ENCODE measurements at places on chromosomes 3 and 15. TPM values are rescaled to one million over a fixed set of nuclear protein-coding genes. Genes with fewer than 3 reads are reported as not detected.

NSUN3 gene
- 15.5 TPM for total RNA-seq

A4GNT gene
- total RNA-seq = not detected

CCR8 gene
- not detected for total RNA-seq

MGA gene
- total RNA-seq = 27.7 TPM

LYZL4 gene
- total RNA-seq = not detected

CHST13 gene
- total RNA-seq = not detected

SOX2 gene
- total RNA-seq = not detected

DUT gene
- total RNA-seq = 45.3 TPM

MESP1 gene
- under 0.01 TPM for total RNA-seq

NEO1 gene
- 38.3 TPM for total RNA-seq

CADM2 gene
- 0.32 TPM for total RNA-seq

SCN11A gene
- total RNA-seq = under 0.01 TPM

CCR5 gene
- not detected for total RNA-seq

P3H2 gene
- 51.8 TPM for total RNA-seq

ALDH1L1 gene
- total RNA-seq = 3.9 TPM

EIF4E3 gene
- 0.64 TPM for total RNA-seq

ERICH6 gene
- 0.43 TPM for total RNA-seq

MCTP2 gene
- 2.2 TPM for total RNA-seq

LTF gene
- not detected for total RNA-seq

SPSB4 gene
- not detected for total RNA-seq

ACOX2 gene
- total RNA-seq = 12.1 TPM

PRSS50 gene
- total RNA-seq = not detected

PTX3 gene
- total RNA-seq = 22.5 TPM

ANKDD1A gene
- 3.9 TPM for total RNA-seq

DUOX1 gene
- not detected for total RNA-seq

DPPA2 gene
- total RNA-seq = not detected

MOBP gene
- total RNA-seq = not detected

GHRL gene
- total RNA-seq = 0.32 TPM

LEKR1 gene
- 0.97 TPM for total RNA-seq

CKMT1B gene
- total RNA-seq = not detected

SLITRK3 gene
- not detected for total RNA-seq

WWTR1 gene
- total RNA-seq = 47.7 TPM

MUC20 gene
- 0.32 TPM for total RNA-seq

MELTF gene
- total RNA-seq = 5.2 TPM

Measured in fibroblast of villous mesenchyme (primary cell).